ENCODE measurements at places on chromosomes 6 and 20.

- DNase-seq = no peak
Measured at GRCh38 chr20:57107208-57107607, 159.2 kb downstream of the BMP7 start.

- DNase-seq = no peak
Measured at GRCh38 chr6:148041546-148041945, 301.1 kb upstream of the SASH1 start.

GRCh38 chr6:147063469-147064031, 140.7 kb upstream of the STXBP5 start:
- no peak for DNase-seq

DNA sequence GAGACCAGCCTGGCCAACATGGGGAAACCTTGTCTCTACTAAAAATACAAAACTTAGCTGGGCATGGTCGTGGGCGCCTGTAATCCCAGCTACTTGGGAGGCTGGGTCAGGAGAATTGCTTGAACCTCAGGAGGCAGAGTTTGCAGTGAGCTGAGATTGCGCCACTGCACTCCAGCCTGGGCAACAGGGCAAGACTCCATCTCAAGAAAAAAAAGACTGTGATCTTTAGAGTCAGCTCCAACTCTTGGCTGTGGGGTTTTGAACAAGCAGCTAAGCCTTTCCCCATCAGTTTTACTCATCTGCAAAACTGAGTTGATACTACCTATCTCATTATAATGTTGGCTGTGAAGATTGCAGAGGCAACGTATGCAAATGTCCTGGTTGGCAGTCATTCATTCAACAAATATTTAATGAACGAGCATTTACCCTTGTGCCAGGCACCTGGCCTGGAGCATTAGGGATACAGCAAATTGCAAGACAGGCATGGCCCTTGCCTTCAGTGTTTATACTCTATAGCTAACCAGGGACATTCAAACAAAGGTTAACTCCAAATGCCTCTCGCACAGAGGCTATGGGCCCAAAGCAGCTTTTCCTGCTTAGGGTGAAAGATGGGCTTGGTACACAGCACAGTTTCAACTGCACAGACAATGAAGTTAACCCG, 37.8 kb downstream of the ILRUN start:
- DNase-seq = no peak

DNA sequence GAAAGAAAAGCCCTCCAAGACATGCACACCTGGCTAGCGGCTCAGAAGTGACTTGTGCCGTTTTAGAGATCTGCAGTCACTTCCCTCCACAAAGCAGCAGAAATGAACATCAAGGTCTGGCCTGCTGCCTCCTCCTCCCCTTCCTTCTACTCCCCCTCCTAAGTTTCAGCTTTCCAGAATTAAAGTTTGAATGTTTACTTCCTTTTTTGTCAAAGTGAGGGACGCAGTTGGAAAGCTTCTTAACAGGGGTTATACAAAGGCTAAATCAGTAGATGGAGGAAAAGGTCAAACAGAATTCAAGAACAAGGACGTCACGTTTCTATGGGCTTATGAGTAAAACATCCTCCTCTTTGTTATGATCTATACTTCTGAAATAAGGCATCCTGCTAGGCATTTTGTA, 227.7 kb downstream of the SLC35F1 start:
- no peak for DNase-seq

- DNase-seq = no peak
Measured at GRCh38 chr6:105135056-105135455, 44.8 kb downstream of the POPDC3 start.

DNA sequence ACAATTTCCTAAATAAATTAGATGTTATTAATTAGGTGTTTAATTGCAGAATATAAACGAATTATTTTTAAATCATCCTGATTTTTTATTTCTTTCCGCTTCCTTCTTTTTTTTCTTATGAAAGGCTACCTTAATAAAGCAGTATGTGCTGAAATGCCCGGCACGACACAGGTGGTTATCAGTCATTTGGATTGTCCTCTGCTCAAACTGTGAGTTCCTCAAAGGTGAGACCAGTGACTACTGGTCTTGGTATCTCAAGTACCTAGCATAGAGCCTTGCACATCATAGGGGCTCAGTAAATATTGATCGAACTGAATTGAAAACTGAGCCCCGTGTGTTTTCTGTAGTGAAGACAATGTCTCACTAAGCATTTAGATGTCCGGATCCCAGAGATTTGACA, 9.6 kb upstream of the EZR start:
- DNase-seq = no peak
